ENCODE measurements at places on chromosomes 4 and X.

- no peak for DNase-seq
These were observed 40.1 kb downstream of the EVC start for GRCh38 chr4:5750946-5751665.

DNA sequence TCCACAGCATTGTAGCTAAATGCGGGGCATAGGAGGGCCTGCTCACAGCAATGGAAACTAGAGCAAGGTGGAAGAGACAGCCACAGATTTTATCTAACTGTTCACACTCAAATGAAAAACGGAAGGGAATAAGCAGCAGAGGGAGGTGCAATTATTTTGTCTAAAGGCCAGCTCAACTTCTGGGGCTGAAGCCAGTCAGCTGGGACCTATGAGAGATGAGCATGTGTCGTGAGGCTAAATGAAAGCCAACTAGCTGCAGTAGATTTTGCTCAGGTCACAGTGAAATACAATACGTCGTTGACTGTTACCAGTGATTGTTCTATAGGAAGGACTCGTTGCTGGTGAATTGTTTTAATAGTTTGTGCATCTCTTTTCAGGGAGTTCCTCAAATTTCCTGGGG, 26.4 kb upstream of the FGFBP2 start:
- DNase-seq = no peak

DNA sequence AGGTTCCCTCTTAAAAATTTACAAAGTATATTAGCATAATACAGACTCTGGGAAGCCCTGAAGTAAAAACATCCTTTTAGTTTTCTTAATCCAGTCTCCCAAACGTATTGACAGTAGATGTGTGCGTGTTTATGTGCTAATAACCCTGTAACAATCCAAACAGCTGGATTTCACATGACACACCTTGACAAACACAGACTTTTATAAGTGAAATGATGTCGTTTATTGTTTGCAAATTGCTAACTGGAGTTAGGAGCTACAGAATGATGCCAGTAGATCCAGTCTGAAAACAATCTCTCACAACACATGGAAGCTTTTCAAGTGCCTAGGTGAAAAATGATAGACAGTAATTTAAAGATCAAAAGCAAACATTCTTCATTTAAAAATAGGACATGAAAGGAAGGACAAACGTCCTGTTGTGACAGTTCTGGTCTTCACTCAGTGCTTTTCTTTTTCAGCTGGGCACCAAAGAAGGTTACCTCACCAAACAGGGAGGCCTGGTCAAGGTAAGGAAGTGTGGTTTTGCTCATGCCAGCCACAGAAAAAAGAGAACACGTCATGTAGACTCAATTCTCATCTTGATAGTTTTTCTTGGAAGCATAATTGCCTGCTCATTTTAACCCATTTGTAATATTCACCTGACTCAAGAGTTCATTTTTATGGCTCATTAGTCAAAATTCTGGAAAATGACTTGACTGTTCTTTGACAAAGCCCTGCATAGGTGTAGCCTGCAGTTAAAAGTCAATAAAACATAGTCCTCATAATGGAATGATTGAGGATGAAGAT, 32.9 kb downstream of the LAMTOR3 start:
- DNase-seq = no peak

- DNase-seq = no peak
These were observed 56.8 kb downstream of the LGI2 start for GRCh38 chr4:24973747-24974601.

GRCh38 chr4:176592976-176593670, 199.6 kb downstream of the VEGFC start:
- DNase-seq = no peak

Data from D341Med (cell line).